ENCODE measurements at places on chromosomes 12 and 14. TPM values are rescaled to one million over a fixed set of nuclear protein-coding genes. Genes with fewer than 3 reads are reported as not detected.

Gene INTS13
- 26.0 TPM for polyA plus RNA-seq

Gene TMEM30B
- 14.5 TPM for polyA plus RNA-seq

Gene DHRS2
- polyA plus RNA-seq: 1.3 TPM

Gene ETFBKMT
- 1.0 TPM for polyA plus RNA-seq

Gene KRT75
- not detected for polyA plus RNA-seq

Gene TEAD4
- 11.8 TPM for polyA plus RNA-seq

Gene SPX
- 14.1 TPM for polyA plus RNA-seq

Gene KRT6B
- 0.85 TPM for polyA plus RNA-seq

Gene SLC4A8
- 0.11 TPM for polyA plus RNA-seq

Gene KRT85
- not detected for polyA plus RNA-seq

Gene CLEC4D
- 2.7 TPM for polyA plus RNA-seq

Gene DCN
- 109 TPM for polyA plus RNA-seq

Gene E2F7
- polyA plus RNA-seq: 0.01 TPM

Gene TRHDE
- polyA plus RNA-seq: 2.0 TPM

Gene RGS6
- polyA plus RNA-seq: 1.6 TPM

Gene APOLD1
- 44.6 TPM for polyA plus RNA-seq

Gene EMP1
- 83.5 TPM for polyA plus RNA-seq

Gene NKX2-8
- not detected for polyA plus RNA-seq

Gene LMO3
- polyA plus RNA-seq: 74.8 TPM

Gene RNASE7
- polyA plus RNA-seq: 0.07 TPM

Gene MLF2
- 188 TPM for polyA plus RNA-seq

Gene RARG
- 4.5 TPM for polyA plus RNA-seq

Gene TGFB3
- polyA plus RNA-seq: 30.8 TPM

Gene FGF6
- not detected for polyA plus RNA-seq

Gene P2RX7
- 0.61 TPM for polyA plus RNA-seq

Gene KRT6C
- not detected for polyA plus RNA-seq

Gene GMPR2
- 52.0 TPM for polyA plus RNA-seq

Gene KCNC2
- not detected for polyA plus RNA-seq

Gene KLRC1
- 0.79 TPM for polyA plus RNA-seq

Gene RTL1
- polyA plus RNA-seq: 0.01 TPM

Gene OR10P1
- not detected for polyA plus RNA-seq

Gene NINJ2
- 19.5 TPM for polyA plus RNA-seq

Gene KRT5
- polyA plus RNA-seq: 1.8 TPM

Gene TAS2R50
- 0.06 TPM for polyA plus RNA-seq

Gene ACOT4
- polyA plus RNA-seq: 6.1 TPM
